Endothelial cell (in vitro differentiated cells): ENCODE measurements at places on chromosomes 3 and 15.

DNA sequence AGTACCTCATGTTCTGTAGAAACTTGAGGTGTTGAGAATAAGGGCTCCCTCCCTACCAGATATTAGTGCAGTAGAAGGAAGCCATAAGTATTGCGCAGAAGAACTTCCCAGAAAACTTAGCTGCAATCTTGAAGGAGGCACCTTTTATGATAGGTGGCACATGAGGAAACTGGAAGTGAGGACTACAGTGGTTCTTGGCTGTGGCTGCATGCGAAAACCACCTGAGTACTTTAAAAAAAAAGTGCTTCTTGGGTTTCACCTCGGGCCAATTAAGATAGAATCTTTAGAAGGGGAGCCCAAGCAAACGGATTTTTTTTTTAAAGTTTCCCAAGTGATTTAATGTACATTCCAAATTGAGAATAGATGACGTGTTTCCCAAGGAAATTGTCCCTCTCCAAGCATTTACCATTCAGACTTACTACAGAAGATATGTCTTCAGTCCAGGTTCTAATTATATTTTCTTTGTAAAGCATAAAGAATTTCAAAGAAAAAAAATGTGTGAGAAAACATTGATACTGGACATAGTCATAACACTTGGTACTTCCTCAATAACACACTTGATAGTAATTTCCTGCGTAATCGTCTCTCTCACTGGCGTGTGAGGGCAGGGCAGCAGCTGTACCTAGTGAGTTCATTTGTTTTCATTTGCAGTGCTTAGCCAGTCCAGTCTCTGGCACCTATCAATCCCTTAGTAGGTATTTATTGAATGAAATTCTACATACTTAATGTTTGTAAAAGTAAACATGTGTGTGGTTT is 12.3 kb upstream of the NR1I2 start:
- no peak for DNase-seq

DNA sequence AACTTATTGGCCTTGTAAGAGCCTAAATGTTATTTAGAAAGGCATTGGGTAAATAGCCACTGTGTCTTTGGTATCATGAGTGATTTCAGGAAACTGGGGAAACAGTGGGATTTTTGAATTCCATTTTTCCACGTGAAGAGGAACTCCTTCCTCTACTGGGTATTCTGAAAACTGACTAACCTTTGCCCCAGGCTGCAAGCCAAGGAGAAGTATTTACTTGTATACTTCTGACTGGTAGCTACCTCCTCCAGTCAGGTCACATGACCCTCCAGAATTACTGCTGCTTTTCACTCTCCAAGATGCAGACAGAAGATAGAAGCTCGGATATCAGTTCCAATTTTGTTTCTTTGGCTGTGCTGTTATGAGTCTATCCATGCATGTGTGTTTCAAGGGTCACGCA is 50.9 kb upstream of the MAP3K13 start:
- DNase-seq: no peak

DNA sequence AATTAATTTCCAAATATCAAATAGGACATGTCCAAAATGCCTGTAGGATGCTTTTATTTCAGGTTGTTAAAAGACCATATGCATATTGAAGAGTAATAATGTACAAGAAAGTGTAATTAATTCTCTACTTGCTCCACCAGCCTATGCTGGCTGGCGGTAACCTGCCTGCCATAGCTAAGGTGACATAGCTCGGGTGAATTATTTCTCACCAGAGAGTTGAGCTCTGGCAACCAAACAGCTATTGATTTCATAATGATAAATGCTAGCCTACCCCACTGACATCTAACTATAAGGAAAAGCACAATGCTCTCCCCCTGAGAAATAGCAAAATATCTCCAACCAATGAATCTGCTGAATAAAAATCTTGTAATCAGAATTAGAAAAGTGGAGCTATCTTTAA is 48.9 kb downstream of the GADL1 start:
- no peak for DNase-seq

GRCh38 chr3:147213633-147214032 is 192.7 kb downstream of the ZIC4 start:
- DNase-seq: no peak

DNA sequence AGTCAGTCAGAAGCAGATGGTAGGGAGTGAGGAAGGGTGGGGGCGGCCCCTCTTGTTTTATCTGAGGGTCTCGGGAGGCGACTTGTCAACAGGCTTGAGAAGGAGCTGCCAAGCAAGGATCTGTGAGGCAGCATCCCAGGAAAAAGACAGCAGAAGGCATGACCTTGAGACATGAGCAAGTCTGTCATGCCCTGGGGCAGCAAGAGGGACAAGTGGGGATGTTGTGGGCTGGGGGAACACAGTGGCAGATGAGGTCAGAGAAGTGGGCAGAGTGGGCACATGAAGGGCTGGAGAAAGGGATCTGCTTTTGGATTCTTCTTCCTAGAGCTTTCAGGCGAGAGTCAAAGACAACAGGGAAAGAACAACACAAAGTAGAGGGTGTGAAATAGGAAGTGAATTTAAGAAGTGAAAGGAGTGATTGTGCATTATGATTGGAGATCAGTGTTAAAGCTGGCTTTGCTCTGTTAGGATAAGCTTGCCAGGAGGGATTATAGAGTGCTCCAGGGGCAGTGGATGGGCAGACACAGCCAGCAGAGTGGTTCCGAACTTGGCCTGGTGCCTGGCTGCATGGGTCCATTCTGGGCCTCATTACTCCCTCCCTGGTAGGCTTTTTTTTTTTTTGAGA is 73.3 kb downstream of the USP13 start:
- DNase-seq: no peak
